ENCODE measurements at places on chromosomes 7 and 10. TPM values are rescaled to one million over a fixed set of nuclear protein-coding genes. Genes with fewer than 3 reads are reported as not detected.

Gene PPP1R9A
- 28.7 TPM for polyA plus RNA-seq

Gene AASS
- 19.8 TPM for polyA plus RNA-seq

Gene EBLN1
- not detected for polyA plus RNA-seq

DNA sequence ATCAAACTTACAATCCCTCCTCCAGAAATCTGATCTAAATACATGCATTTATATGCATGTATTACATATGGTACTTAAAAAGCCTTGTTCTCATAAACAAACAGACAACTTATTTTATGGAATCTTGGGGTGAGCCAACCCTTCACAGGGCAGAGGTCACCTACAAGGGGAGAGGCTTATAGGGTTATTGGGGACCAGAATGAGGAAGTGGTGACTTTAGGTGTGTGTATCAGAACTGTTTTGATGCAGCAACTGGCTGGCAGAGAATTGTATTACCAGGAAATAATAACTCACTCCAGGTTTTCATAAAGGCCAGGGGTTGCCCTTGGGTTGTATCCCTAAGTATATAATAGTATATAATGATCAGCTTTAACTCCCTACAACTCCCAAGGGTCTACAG is 91.1 kb downstream of the SVIL start:
- no peak for DNase-seq

- DNase-seq = no peak
These were observed 27.1 kb downstream of the PCGF5 start for GRCh38 chr10:91247360-91248111.
